ENCODE measurements at places on chromosomes 4 and X. TPM values are rescaled to one million over a fixed set of nuclear protein-coding genes. Genes with fewer than 3 reads are reported as not detected.

GRCh38 chrX:107450823-107451509, 1.5 kb downstream of the FRMPD3 start:
- no peak for DNase-seq

GRCh38 chrX:19869193-19869592, 18.2 kb downstream of the SH3KBP1 start:
- DNase-seq, result no peak

- peak; percentile 29 for DNase-seq
These were observed 97.7 kb downstream of the ARHGAP10 start for GRCh38 chr4:147829401-147830101.

- no peak for DNase-seq
These were observed 110.2 kb downstream of the FAM53A start for GRCh38 chr4:1573830-1574459.

- DNase-seq, result no peak
These were observed 14.6 kb downstream of the CTBP1 start for GRCh38 chr4:1234309-1234695.

DNA sequence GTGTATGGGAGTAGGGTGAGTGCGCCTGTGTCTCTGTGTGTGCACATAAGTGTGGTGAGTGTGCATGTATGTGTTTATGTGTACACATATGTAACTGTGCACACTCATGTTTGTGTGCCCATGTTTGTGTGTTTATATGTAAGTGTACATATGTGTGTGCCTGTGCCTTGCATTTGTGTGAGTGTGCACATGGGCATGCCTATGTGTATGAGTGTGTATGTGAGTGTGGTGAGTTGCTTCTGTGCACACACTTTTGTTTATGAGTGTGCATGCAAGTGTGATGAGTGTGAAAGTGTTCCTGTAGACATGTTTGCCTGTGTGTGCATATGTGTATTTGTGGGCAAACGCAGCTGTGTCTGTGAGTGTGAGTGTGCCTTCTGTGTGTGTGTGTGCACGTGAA, 7.2 kb downstream of the IL9R start:
- DNase-seq, result no peak

GRCh38 chr4:56118055-56118454, 169.3 kb downstream of the CEP135 start:
- DNase-seq, result no peak

DNA sequence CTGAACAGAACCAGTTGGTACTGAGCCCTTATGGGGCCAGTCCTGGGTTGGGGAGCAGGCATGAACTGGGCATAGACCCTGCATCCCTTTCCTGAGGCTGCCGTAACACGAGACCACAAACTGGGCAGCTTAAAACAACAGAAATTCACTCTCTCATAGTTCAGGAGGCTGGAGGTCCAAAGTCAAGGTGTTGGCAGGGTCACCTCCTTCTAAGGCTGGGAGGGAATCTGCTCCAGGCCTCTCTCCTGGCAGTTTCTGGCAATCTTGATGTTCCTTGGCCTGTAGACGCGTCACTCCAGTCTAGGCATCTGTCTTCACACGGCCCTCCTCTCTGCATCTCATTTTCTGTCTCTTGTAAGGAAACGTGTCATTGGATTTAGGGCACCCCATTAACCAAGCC, 19.8 kb upstream of the SORCS2 start:
- peak; percentile 5 for DNase-seq

DNA sequence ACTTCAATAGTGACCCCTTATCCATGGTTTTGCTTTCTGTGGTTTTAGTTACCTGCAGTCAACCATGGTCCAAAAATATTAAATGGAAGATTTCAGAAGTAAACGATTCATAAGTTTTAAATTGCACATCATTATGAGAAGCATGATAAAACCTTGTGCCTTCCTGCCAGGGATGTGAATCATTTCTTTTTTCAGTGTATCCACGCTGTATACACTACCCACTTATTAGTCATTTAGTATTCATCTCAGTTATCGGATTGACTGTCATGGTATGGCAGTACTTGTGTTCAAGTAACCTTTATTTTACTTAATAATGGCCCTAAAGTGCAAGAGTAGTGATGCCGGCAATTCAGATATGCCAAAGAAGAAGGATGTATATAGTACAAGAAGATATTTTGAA, 37.7 kb upstream of the TASL start:
- no peak for DNase-seq

Gene FAM53A
- 0.66 TPM for total RNA-seq

Gene PTTG2
- 1.3 TPM for total RNA-seq

Gene NXF2B
- not detected for total RNA-seq

Gene LGI2
- total RNA-seq, result 0.78 TPM

Gene MFAP3L
- 1.3 TPM for total RNA-seq
